ENCODE measurements at places on chromosomes 7 and 10.

- no peak for DNase-seq
Observed at GRCh38 chr7:93316730-93317129, 84.6 kb downstream of the VPS50 start.

DNA sequence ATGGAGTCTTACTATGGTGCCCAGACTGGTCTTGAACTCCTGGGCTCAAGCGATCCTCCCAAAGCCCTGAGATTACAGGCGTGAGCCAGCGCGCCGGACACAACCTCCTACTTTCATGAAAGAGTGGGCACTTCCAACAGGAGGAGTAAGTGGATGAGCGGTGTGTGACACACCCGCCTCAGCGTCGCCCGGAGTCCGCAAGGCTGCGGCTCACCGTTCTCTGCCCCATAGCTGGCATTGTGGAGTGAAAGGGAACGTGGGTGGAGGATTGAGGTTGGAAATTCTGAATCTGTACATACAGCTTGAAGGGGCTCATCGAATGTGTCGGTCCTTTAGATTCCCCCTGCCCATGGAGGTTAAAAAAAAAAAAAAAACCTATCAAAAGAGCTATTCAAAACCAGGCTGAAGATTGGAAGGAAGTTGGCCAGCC lies 524 bp upstream of the PRXL2A start:
- no peak for DNase-seq

DNA sequence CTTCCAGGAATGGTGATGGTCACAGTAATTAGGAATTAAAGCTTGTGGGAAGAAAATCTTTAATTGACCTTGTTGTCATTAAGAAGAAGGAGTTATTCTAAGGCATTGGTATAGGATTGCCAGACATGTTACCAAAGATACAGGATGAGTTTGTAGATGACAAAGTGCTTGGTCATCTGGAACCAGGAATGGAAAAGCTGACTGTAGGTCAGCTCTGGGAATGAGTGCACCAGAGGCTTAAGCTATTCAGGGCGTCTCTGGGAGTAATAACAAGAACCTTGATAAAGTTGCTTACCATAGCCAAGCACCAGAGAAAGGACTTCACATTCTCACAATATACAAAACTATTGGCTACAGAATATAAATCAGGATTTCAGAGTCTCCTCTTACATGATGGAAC lies 89.0 kb downstream of the PHTF2 start:
- no peak for DNase-seq

GRCh38 chr7:12913002-12913401 lies 225.6 kb downstream of the ARL4A start:
- DNase-seq: no peak

GRCh38 chr7:98107313-98107721 lies 655 bp downstream of the LMTK2 start:
- DNase-seq: peak; percentile 50

GRCh38 chr7:47392241-47392759 lies 189.6 kb downstream of the TNS3 start:
- no peak for DNase-seq

- no peak for DNase-seq
Observed at GRCh38 chr10:124249196-124249595, 155.8 kb upstream of the CHST15 start.

DNA sequence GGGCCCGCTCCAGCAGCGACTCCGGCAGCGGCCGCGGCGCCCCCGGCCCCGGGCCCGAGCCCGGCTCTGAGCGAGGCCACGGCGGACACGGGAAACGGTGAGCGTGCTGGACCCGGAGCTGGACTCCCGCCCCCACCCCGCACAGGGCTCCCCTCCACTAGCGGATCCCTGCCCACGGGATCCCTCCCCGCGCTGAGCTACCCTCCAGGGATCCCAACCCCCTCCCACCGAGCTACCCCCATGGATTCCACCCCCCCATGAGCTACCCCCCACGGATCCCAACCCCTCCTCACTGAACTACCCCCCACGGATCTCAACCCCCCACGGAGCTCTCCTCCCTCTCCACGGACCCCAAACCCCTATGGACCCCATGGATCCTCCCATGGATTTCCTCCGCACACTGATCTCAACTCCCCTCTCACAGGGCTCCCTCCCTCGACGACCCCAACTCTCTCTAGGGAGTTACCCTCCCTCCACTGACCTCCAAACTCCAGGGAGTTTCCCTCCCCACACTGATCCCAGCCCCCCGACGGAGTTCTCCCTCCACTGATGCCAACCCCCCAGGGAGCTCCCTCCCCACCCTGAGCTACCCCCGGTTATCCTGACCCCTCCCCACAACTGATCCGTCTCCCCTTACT lies 20.6 kb upstream of the HSPB1 start:
- no peak for DNase-seq

DNA sequence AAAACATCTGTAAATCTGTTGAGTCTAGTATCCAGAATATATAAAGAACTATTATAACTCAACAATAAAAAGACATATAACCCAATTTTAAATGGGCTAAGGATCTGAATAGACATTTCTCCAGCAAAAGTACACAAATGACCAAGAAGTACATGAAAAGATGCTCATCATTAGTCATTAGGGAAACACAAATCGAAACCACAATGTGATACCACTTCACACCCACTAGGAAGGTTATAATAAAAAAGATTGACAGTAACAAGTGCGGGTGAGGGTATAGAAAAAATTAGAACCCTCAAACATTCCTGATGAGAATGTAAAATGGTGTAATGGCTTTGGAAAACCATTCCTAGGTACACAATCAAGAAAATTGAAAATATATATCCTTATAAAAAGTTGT lies 4.1 kb downstream of the XPNPEP1 start:
- DNase-seq: no peak

- DNase-seq: no peak
Observed at GRCh38 chr7:90244565-90244908, 437 bp upstream of the CFAP69 start.

DNA sequence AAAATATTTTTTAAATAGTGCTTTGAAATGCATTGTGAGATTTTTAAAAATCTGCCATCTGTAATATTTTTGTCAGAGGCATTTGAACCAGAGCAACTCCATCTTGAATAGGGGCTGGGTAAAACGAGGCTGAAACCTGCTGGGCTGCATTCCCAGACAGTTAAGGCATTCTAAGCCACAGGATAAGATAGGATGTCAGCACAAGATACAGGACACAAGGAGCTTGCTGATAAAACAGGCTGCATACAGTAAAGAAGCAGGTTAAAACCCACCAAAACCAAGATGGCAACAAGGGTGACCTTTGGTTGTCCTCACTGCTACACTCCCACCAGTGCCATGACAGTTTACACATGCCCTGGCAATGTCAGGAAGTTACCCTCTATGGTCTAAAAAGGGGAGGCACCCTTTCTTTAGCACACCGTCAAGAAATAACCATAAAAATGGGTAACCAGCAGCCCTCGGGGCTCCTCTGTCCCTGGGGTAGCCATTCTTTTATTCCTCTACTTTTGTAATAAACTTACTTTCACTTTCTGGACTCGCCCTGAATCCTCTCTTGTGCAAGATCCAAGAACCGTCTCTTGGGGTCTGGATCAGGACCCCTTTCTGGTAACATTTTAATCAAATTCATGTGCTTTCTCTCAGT lies 273.7 kb downstream of the SEMA3D start:
- DNase-seq: no peak

DNA sequence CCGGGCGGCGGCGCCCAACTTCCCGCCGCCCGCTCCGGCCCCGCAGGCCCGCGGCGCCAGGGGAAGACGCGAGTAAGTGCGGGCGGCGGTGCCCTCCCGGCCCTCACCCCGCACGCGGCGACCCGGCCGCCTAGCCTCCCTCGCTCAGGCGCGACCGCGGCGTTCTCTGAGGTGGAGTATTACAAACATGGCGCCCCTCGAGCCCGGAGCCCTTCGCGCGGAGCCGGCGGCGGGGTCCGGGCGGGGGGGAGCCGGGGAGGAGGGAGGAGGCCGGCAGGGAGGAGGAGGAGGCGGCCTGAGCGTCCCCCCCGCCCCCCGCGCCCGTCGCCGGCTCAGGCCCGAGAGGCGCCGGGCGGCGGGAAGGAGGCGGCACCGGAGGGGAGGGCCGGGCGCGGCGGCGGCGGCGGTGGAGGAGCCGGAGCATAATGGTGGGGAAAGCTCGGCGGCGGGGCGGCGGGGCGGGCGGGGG lies at the start of gene ZMYND11:
TSS of gene ZMYND11 (plus strand) at position 324 of the 469 bp plus-strand sequence. CDS start 44,558 bp downstream, outside the sequence.
- DNase-seq: no peak

GRCh38 chr10:7606951-7607404 lies 59.8 kb downstream of the ITIH5 start:
- peak; percentile 42 for DNase-seq

GRCh38 chr10:75435291-75435690 lies 3.9 kb downstream of the LRMDA start:
- DNase-seq: no peak

GRCh38 chr7:10604128-10604527 lies 369.5 kb upstream of the PHF14 start:
- no peak for DNase-seq

- DNase-seq: no peak
Observed at GRCh38 chr10:45422207-45422865, 48.3 kb downstream of the ALOX5 start.

- no peak for DNase-seq
Observed at GRCh38 chr10:104678658-104679057, 37.6 kb downstream of the SORCS3 start.

DNA sequence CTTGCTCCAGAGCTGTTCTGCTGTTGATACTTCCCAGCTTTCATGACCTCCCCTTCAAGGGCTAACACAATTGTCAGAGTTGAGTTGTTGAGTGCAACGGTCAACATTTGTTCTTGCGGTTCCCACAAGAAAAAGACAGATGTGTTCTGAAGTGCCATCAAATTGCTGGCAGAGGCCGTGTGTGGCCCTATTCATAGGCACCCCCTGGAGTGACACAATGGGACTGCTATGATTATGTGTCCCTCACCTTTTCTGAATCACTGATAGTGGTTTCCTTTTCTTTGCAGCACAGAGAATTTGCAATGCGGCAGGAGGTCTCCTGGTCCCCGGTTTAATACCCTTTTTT lies 5.8 kb upstream of the IGFBP1 start:
- DNase-seq: no peak

GRCh38 chr10:33791272-33791660 lies 456.8 kb upstream of the NRP1 start:
- DNase-seq: no peak

DNA sequence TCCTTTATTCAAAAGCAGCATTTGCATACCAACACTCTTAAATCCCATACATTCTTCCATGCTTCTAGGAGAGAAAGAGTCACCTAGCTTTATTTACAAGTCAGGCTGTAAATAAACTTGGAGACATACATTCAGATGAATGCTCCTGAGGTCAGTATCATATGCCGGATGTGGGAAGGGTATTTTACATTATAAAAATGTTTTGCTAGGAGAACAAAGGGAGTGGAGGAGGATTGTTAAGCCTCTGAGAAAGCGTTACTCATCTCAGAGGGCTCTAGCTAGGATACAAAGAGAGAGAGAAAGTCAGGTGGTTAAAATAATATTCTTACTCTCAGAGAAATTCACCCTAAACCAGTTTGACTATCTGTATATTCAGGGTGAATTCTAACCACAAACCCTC lies 300.9 kb upstream of the NPSR1 start:
- DNase-seq: peak; percentile 25

GRCh38 chr10:132645247-132645530 lies 107.6 kb downstream of the INPP5A start:
- no peak for DNase-seq

GRCh38 chr7:92737706-92738105 lies 98.7 kb downstream of the CDK6 start:
- DNase-seq: no peak

- no peak for DNase-seq
Observed at GRCh38 chr7:78115876-78116275, 317.3 kb downstream of the PHTF2 start.

DNA sequence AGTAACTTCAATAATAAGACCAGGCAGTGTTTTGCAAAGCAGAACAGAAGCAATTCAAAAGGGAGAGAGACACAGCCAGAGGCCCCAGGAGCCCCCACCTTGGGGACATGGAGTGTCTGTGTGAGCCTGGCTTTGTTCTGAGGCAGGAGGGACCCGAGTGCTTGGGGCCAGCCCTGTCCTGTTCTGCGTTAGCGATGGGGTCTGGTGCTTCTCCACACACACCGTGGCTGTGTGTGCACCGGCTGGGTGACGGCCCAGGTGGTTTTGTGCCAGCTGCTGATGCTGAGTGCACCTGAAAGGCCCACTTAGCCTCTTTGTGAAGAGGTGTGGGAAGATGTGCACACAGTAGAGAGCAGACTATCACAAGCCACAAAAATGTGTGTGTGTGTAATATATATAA lies 468.9 kb downstream of the DNAJB6 start:
- DNase-seq: no peak

DNA sequence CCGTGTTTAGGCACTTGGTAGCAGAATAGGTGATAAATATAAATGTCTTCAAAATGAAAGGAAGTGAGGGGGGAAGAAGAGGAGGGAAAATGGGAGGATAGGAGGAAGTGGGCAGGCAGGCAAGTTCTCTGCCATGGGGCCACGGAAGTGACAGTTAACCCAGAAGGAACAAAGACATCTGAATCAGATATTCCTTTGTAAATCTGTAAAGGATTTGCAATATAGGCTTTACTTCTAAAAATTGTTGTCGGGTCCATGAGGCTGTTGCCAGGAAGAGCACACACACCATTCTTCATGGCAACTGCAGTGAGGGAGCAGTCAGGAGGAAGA lies 23.7 kb upstream of the RASSF4 start:
- DNase-seq: no peak

GRCh38 chr7:22248111-22248809 lies 108.7 kb downstream of the RAPGEF5 start:
- no peak for DNase-seq

GRCh38 chr10:125742465-125742864 lies 23.0 kb downstream of the EDRF1 start:
- DNase-seq: no peak

DNA sequence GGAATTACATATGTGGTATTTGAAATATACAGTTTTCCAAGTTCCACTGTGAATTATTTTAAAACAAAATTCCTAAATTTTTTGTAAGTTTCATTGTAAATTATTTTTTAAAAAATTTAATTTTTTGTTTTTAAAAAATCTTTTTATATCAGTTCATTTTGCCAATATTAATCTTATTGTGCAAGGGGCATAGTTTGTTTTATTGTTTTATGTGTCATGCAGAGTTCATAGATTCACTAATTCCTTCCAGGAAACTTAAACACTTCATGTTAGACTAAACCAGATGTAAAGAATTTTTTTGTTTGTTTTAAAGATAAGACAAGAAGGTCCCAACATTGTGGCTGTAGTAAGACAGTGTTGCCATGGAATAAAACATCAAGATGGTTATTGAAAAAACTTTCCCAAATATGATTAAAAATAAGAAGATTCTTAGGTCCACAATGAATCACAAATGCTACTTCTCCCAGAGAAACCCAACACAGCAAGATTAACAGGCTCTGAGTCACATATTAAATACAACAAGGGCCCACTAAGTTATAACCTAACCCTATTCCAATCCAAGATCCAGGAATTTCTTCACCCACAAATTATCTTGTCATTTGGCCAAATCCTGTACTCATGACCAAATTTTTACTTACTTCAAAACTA lies 464.7 kb upstream of the IGFBP3 start:
- DNase-seq: no peak

GRCh38 chr7:14606101-14606500 lies 296.4 kb downstream of the DGKB start:
- DNase-seq: no peak

- DNase-seq: no peak
Observed at GRCh38 chr10:14616465-14616864, 158.2 kb downstream of the FAM107B start.
